ENCODE measurements at places on chromosomes 3 and 15.

DNA sequence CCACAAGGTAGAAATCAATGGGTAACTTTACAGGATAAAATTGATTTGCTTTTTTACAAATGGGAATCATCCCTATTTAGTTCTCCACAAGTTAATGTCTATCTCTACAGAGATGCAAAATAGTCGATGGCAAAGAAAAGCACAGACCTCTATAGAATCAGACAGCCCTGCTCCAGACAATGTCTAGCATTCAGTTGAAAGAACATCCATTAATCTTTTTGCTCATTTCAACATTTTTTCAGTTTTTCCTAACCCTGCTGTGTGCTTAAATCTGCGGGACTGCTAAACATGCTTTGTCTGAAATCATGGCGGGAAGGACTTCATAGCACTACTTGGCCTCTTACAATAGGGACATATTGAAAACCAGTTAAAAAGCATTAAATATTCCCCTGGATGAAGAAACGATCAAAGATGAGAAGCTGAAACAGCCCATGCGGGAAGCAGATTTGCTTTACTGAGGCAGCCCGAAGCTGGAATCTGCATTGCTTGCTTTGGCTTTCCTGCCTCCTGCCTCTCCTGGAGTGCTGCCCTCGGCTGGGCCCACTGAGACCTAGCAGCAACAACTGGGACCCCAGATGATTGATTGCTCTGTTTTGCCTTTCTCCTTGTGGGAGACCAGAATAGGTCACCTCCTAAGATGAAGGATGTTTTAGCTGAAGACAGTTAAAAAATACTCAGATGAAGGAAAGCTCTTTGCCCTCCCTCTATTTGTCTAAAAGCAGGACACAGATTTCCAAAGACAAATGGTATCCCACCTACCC lies 38.5 kb upstream of the RASGRP1 start:
- no peak for DNase-seq

DNA sequence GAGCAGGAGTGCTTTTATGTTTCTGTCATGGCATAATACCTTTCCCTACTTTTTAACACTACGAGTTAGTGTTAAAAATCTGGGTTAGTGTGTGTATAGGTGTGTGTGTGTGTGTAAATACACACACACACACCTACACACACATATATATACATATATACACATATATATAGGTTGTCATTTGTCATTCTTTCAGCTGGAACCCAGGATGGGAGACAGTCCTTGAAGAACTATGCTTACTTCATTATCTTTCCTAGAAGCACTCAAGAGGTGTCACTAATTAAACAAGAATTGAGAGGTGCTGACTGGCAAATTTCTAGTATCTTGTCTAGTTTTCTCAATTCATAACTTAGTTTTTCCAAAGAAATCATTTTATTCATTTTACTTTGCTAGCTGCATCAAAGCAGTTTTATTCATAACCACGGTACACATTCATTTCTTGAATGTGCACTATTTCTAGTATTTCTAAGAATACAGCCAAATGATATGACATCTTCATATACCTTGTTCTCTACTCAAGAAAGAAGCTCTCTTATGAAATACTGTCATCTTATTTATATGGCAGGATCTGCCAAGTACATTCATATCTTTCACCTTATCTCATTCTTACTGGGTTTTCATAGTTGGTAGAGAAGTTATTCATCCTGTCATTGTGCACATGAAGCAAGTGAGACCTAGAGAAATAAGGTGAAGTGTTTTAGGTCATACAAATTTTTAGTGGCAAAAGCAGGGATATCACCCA lies 46.6 kb downstream of the ISL2 start:
- DNase-seq, result no peak

- no peak for DNase-seq
These were observed 78.2 kb upstream of the RASGRP1 start for GRCh38 chr15:38642689-38643270.

DNA sequence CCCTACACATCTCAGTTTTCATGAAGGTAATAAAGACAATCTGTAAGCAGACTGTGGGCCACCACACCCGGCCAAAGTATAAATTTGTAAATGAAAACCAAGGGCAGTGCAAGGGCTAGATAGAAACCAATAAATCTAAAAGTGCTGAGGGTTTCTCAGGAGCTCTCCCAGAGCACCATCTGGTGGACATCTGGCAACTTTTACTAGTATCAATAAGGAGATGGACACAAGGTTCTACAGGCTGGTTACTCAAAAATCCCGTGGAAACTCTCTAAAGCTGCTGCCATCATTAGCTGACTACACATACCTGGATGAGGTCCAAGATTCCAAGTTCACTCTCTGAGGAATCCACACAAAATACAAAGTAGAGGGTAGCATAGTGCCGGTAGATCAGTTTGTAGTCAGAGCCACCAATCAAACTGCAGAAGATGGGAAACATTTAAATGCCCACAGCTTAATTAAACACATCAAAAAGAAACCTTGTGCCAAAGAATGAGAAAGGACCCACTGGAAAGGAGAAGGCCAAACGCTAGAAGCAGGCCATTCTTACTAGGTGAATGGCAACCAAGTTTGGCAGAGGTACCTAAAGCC lies 5.5 kb downstream of the AP3S2 start:
- DNase-seq, result no peak

- DNase-seq, result no peak
These were observed 245.9 kb downstream of the NAALADL2 start for GRCh38 chr3:175105066-175105465.

DNA sequence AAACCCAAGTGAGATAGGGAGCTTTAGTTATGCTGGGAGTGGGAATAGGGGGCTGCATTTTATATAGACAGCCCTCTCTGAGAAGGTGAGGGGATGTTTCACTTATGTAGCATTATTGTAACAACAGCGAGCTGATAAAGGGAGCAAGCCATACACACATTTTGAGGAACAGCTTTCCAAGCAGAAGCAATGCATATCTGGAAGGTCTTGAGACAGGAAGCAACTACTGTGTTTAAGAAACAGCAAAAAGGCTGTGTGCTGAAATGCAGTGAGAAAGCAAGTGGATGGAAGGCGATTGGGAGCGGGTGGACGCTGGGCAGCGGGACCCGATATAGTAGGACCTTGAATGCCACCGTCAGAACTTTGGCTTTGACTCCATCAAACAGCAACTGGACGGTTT lies 155.9 kb upstream of the TBL1XR1 start:
- no peak for DNase-seq

Measured in NCI-H187 (cell line).